ENCODE measurements at places on chromosomes 11 and 22.

GRCh38 chr11:17923217-17923616 lies 89.6 kb downstream of the SERGEF start:
- no peak for DNase-seq

GRCh38 chr11:64472593-64473455 lies 113.9 kb downstream of the RPS6KA4 start:
- no peak for DNase-seq

DNA sequence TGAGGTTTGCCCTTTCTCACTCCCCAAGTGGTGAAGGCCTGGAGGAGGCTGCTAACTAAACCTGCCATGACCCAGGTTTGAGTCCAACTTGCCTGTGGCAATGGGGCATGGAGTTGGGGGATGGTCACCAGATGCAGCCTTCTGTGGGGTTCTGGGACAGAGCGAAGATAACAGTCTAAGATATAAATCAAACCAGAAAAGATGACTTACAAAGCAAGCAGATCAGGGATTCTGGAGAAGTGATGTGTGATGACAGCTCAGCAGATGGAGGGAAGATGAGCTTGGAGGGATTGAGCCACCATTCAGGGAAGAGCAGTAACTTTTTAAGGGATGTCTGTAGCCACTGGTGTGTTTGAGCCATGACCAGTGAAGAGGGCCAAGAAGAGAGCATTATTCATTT lies 63.6 kb downstream of the MTNR1B start:
- DNase-seq = no peak

GRCh38 chr11:21625982-21626381 lies 566.9 kb upstream of the ANO5 start:
- DNase-seq = no peak

Data from activated CD4-positive, alpha-beta T cell treated with anti-CD3 and anti-CD28 coated beads, Interleukin-2, amount 50 U/mL, for 48 hours (primary cell).